ENCODE measurements at places on chromosomes 13 and 19.
A peak's percentile ranks its signal among the peaks of the same experiment; 100 is the strongest.

- no peak for DNase-seq
Observed at GRCh38 chr13:38804536-38804935, 117.7 kb downstream of the FREM2 start.

DNA sequence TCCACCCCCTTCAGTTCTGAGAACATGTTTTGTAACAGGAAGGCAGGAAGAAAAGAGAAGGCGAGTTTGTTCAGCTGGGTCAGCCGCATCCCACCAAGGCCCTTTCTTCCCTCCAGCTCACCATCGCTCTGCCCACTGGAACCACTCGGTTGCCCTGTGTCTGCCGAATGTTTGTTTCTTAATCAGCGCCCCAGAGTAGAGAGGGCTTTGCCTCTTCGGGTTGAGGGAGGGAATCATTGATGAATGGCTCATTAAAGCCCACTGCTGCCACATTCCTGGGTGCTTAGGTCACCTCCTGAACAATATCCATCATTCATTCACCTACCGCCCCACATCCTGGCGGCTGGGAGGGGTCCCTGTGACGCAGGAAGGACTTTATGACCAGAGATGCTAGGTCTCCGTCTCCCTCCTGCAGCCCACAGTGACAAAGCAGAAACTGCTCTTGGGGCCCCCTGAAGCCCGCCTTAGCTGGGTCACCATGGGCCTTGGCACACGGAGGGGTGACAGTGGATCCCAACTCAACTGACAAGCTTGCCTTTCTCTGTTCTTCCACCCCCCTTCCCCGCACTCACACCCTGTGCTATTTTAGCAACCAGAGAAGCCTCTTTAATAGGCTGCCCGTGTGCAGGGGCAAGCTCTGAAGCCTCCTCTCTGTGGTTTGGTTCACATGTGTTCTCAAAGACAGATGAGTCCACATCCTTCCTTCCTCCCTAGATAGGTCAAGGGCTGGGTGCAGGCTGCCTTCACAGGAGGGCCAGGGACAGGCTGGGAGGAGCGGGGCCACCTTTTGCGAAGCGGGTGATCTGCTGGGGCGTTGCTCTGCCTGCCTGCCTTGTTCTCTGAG lies 46.2 kb downstream of the ACTN4 start:
- DNase-seq, result peak; percentile 93

DNA sequence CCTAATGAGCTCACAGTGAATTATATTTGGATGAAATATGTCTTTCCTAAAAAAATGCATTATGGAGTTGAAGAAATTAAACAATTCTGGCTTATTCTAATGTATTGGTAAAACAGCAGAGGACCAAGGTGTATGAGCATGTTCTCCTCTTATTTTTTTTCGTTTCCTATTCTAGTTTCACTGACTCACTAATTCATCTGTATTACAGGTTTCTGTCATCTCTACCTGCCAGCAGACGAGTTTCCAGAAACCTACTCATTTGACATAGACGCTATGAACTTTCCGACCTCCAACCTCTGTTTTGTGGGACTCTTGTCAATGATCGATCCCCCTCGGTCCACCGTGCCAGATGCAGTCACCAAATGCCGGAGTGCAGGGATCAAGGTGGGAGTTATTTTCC lies 20.3 kb downstream of the ATP12A start:
- no peak for DNase-seq

DNA sequence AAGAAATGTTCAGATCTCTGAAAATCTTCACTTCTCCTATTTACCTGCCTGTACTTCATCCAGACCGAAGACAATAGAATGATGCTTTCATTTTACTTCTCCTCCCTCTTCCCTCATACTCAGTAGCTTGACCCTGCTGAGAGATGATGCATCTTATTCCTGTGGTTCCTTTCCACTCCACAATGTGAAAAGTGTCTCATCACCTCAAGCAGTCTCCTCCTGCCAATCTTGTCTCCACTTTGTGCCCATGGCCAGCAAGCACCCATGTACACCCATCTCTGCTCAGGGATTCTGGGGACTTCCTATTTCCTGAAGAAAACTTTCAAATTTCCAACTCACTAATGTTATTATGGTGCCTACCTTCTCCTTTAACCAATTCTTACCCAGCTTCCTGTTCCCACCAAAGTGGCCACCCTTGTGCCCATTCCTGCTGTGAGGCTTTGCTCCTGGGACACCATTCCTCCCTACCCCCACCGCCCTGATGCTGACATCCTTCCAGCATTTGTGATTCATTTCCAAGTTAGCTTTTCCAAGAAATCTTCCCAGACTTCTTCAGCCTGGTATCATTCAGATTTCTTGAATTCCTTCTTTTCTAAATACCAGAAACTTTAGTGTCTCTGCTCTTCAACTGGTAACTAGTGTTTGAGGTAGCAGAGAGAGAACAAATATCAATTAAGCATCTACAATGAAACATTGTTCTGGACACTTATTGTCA lies 212.5 kb downstream of the POSTN start:
- DNase-seq, result no peak

- DNase-seq, result peak; percentile 73
Observed at GRCh38 chr13:102680842-102681740, 13.8 kb downstream of the METTL21C start.

- peak; percentile 26 for DNase-seq
Observed at GRCh38 chr13:36973621-36974295, 25.4 kb downstream of the ALG5 start.

Measured in Kasumi-1 (cell line).